ENCODE measurements at places on chromosomes 11 and 22.

GRCh38 chr11:8757047-8757446 is 74.5 kb downstream of the RPL27A start:
- no peak for DNase-seq

- DNase-seq: no peak
Observed at GRCh38 chr11:114115451-114115928, 56.0 kb downstream of the ZBTB16 start.

DNA sequence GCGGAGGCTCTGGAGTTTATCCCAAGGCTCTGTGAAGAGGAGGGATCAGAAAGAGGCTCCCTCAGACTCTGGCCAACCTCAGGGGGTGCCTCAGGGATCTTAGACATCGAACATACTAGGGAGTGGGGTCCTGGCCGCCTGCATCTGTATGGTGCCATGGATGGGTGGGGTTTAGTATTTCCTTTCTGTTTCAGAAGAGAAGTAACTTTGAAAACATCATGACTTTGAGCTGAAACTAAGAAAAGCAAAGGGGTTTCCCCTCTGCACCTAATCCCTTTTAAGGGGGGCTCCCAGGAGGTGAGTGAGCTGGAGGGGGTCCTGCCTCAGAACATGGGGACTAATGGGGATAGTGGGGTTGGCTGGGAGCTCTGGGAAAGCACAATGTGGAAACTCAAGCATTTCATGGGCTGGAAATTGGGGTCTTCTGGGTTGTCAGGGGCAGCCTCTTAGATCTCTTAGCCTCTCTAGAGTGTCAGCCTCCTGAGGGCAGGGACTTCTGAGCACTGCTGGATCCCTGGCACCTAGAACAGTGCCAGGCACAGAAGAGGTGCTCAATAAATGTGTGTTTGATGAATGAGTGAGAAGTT is 11.8 kb upstream of the SSTR3 start:
- no peak for DNase-seq

- DNase-seq: no peak
Observed at GRCh38 chr11:75035256-75035655, 46.5 kb downstream of the NEU3 start.

- peak; percentile 68 for DNase-seq
Observed at GRCh38 chr11:117026593-117027330, 71.5 kb downstream of the SIK3 start.

GRCh38 chr22:24209687-24210086 is 28.4 kb downstream of the SUSD2 start:
- DNase-seq: no peak

- DNase-seq: no peak
Observed at GRCh38 chr11:71311176-71311925, 59.0 kb upstream of the SHANK2 start.

GRCh38 chr22:21102659-21103267 is 57.0 kb downstream of the LRRC74B start:
- DNase-seq: peak; percentile 42

- no peak for DNase-seq
Observed at GRCh38 chr11:99571094-99571493, 550.3 kb downstream of the CNTN5 start.

DNA sequence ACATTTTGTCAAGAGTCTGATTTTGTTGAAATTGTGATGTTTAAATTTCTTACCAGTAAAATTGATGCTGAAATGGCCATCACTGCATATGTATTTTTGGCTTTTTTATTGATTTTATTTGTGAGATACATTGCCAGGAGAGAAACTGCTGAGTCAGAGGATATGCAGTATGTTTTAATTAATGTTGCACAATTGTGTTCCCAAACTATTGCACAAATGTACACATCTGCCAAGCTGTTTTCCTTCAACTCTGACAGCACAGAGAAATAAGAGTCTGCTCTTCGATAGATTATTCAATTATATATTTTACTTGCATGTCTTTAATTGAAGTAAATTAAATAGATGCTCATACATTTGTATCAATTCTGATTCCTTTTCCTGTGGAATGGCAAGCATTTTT is 640.2 kb upstream of the LUZP2 start:
- peak; percentile 92 for DNase-seq

GRCh38 chr11:36803084-36803483 is 205.0 kb upstream of the RAG2 start:
- no peak for DNase-seq

- peak; percentile 5 for DNase-seq
Observed at GRCh38 chr22:22235558-22235957, 9.0 kb upstream of the VPREB1 start.

DNA sequence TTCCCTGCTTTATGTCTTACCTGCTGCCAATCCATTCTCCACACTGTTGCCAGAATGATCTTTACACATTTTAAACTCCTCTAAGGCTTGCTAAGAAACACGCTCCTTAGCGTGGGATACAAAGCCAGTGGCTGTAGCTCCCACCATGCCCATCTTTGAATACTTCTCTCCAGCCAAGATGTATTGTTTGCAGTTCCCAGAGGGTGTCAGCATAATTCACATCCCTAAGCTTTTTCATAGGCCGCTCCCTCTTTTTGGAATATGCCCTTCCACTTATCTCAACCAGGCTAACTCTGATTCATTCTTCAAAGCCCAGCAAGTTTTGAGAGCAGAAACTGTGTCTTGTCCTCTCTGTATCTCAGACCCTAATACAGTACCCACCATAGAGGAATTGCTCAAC is 8.1 kb upstream of the UPK2 start:
- no peak for DNase-seq

- DNase-seq: no peak
Observed at GRCh38 chr11:78851878-78852586, 277.4 kb upstream of the NARS2 start.

DNA sequence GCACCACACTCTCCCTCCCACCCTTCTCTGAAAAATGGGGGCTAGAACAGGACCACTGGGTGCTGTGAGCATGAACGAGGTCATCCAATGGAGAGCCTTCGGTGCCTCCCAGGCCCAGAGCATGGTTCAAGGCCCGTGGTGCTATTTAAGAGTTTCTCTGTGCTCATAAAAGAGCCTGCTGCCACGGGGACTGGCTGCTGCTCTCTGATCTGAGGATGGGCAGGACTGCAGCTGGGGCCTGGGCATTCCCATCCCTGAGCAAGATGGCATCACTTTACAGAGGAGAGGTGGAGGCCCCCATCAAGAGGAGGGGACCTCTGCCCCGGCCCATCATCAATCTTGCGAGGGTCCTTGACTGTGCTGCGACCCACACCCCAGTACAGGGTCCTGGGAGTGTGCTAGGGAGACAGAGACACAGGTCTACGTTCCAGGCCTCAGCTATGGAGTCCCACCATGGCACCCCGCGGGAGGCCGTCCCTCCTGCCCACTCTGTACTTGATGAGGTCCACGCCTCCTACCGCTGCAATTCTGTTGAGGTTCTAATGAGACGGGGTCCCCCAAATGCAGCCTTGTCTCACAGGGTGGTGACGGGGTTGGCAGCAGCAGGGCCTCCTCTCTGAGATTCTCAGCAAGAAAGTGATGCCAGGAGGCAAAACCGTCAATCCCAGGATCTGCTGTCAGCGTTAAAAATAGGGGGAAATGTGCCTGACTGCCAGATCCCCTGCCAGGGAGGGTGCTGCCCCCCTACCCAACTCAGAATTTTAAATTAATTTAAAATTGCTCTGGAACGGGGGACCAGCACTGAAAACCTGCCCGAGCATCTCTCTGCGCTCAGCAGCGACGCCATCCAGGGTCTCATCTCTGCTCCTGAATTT is 405.4 kb downstream of the SHANK2 start:
- no peak for DNase-seq

DNA sequence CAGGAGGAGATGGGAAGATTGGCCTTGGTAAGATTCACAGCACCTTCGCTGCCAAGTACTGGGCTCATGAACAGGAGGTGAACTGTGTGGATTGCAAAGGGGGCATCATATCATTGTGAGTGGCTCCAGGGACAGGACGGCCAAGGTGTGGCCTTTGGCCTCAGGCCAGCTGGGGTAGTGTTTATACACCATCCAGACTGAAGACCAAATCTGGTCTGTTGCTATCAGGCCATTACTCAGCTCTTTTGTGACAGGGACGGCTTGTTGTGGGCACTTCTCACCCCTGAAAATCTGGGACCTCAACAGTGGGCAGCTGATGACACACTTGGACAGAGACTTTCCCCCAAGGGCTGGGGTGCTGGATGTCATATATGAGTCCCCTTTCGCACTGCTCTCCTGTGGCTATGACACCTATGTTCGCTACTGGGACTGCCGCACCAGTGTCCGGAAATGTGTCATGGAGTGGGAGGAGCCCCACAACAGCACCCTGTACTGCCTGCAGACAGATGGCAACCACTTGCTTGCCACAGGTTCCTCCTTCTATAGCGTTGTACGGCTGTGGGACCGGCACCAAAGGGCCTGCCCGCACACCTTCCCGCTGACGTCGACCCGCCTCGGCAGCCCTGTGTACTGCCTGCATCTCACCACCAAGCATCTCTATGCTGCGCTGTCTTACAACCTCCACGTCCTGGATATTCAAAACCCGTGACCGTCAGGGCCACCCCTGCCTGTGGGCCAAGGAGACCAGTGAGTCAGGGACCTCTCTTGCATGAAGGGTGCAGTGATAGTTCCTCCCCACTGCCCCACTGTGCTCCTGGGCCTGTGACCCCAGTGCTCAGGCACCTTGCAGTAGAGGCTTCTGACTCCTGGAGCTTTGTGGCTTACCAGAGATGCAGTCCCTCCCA is 83.6 kb downstream of the BCR start:
- no peak for DNase-seq

DNA sequence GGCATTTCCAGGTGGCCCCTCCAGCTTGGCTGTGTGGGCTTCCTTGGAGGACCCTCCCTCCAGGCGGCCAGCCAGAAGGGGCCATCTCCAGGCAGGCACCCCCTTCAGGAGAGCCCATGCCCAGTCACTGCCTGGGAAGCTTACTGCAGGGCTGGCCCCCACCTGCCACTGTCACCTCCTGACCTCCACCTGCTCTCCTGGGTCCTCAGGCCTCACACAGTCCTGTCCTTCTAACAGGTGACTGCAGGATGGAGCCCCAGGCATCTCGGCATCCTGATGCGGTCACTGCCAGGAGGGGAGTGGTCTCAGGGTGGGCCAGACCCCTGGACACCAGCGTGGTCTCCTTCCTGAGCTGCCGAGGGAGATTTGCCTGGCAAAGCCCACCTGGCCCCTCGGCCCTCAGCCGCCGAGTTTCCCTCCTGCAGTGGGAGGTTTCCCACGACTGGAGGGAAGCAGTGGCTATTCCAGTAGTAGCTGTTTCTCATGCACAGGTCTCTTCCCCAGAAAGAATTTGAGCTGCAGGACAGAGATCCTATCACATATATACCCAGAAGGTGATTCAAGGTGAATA is 13.0 kb downstream of the TBX1 start:
- no peak for DNase-seq

DNA sequence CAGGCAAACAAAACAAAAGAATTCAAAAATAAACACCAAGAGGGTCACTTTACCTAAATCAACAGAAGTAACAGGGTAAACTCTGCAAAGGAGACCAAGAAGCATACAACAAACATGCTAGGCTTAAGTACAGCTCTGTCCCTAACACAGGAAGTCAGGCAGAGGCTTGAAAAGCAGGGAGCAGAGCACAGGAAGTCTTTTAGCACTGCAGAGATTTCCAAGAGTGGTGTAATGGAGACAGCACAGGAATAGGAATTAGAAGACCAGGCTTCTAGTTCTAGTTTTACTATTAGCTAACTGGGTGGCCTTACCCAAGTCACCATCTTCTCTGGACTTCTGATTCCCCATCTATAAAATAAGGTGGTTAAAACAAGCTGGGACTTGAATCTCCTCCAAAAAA is 1.9 kb downstream of the RBFOX2 start:
- DNase-seq: peak; percentile 69

- no peak for DNase-seq
Observed at GRCh38 chr11:97345032-97345431, 955.2 kb downstream of the JRKL start.

- DNase-seq: no peak
Observed at GRCh38 chr22:37449331-37450001, 22.2 kb upstream of the ELFN2 start.

DNA sequence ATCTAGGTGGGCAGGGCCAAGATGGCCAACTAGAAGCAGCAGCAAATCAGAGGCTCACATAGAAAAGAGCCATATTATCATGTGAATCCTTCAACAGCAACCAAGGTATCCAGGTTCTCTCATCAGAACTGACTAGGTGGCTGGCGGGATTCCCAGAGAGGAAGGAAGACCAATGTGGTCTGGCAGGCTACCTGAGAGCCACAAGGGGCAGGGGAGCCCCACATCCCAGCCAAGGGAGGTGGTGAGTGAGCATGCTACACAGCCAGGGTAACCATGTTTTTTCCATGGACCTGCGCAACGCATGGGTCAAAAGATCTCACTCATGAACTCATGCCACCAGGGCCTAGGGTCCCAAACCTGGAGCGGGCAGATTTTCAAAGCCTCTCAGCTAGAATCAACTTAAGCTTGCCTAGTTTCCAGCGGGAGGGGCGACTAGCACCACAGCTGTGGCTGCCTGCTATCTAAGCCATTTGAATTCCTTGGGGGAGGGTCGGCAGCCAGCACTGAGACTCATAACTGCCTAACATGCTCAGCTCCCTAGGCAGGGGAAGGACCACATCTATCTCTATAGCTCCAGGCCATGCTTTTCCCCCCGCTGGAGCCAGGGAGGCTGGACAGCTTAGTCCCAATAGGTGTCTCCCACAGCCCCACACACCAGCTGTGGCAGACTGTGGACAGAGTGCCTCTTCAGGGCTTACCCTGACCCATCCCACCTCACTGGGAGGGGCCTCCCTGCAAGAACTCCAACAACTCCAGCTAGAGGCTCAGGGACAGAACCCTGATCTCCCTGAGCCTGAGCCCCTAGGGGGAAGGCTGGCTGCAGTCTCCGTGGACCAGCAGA is 28.7 kb upstream of the CASP12 start:
- no peak for DNase-seq

DNA sequence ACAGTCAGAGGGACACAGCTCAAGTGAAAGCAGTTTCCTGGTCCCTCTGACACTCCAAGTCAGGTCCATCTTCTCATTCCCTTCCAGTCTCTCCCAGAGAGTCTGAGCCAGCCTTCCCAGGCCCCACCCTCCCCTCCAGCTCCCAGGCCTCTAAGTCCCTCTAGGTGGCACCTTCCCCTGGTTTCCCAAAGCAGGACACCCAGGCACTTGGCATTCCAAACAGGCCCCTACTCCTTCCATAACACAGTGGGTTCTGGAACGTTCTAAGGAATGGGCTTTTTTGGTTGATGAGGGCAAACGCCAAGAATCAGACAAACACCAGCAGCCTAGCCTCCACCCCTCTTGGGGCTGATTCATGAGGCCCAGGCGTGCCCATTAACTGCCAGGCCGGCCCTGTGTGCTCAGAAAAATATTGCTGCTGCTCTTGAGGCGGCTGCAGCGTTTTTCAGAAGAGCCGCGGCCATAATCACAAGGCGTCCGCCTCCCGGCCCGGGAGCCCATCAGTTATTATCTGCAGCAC is 418.7 kb downstream of the SOX6 start:
- no peak for DNase-seq
